ENCODE measurements at places on chromosomes 13 and 19.

DNA sequence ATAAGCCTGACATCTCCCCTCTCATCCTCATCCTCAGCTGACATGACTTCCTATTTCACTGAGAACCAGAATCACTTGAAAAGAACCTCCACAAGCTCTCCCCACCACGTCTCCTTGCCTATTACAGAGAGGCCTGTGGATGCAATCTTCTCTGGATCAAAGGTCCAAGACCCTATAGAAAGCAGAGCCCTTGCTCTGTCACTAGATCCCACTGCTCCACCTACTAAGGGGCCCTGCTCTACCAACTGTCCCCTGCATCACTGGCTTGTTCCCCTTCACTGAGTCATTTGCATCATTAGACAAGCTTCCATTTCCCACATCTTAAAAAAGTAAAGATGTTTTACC is 40.8 kb downstream of the RCBTB2 start:
- DNase-seq: no peak

- DNase-seq: no peak
Measured at GRCh38 chr13:97600458-97601075, 166.6 kb downstream of the RAP2A start.

DNA sequence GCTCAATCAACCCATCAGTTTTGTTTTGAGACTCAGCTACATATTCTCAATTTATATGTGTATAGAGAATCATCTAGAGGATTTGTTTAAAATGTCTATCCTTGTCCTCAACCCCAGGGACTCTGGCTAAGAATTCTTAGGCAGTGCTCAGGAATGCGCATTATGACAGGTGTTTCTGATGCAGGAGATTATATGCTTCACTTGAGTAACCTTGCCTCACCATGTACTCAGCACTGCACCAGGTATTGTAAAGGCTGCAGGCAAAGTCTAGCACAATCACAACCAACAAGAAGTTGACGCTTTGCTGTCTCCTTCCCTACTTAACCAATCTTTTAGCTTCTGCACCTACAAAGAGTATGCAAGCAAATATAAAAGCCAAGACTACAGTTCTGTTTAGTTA is 79.6 kb downstream of the LACC1 start:
- no peak for DNase-seq

GRCh38 chr13:52010890-52011631 is at the start of gene ATP7B:
ATP7B (minus strand) TSS chr13:52011450; CDS start chr13:52011337, 113 bp downstream.
- DNase-seq: no peak

DNA sequence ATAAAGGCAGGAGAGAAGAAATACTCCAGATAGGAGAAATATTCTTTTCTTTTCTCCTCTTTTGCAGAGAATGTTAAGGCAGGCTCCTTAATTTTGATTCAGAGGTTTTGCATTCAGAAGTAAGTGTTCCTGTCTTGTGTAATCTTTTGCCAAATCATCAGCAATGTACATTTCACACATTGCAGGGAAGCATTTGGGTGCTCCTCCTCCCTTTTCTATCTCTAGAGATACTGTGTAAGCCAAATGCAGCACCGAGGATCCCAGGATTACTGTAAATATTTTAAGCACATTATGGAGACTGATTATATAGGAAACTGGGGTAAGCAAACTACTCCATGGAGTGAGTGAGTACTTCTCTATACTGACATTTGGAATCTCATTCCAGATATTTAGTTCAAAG is 7.2 kb downstream of the ATP8A2 start:
- DNase-seq: no peak

DNA sequence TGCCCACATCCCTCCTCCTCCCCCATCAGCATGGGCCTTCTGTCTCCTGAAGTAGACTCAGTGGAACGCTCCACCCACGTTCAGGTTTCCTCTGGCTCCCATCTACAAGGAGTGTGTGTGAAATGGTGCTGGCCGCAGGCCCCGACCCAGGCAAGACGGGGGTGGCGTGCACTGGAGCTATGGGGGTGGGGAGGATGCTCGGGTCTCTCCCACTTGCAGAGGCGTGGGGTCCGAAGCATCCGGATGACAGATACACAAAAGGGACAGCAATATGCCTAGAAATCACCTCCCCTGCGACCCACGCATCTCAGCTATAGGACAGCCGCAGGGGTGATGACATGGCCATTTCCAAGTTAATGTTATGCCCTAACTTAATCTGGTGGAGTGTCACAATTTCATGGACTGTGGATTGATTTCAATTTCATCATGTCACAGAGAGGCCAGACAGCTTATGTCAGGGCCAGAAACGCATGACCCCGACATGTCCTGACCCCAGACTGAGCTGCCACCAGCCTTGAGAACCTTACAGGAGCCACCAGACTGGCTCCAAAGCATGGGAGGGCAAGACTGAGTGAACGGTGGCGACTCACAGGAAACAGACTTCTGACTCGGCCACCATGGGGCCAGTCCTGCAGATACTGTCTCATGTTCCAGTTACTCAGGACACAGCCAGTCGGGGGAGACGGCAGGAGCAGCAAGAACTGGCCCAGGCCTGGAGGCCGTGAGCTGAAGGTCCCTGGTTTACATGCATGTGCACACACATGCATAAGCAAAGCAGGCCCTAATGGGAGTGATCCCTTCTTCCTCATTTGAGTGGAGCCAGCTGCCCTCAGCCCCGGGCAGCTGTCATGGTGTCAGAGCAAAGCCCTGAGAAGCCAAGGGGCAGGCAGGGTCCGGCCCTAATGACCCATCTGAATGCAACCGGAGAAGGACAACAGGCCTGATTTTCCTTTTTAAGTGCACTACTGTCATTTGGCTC is 82.2 kb downstream of the SLC7A1 start:
- DNase-seq: no peak

GRCh38 chr13:46593398-46593797 is 40.4 kb downstream of the LRCH1 start:
- DNase-seq: no peak

- DNase-seq: no peak
Measured at GRCh38 chr19:54434873-54435214, 14.2 kb upstream of the LENG8 start.

DNA sequence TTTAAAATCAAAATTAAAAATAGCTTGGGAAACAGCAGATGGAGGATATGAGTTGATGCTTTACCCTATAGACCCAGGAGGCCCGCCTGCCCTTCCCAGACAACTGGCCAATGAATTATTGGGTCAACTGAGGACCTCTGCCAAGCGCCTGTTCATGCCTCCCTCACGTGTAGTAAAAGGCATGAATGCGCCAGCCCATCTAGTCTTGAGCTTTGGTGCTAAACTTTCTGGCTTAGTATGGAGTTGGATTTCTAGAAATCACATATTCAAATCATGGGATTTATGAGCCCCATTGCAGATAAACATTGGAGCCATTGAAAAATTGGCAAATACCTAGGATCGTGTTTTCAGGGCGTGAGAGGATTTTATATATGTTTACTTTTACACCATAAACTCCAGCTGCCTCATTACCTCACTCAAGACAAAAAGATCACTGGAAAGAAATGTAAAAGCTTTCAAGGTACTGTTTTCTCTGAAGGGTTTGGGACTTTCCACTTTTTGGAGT is 47.1 kb downstream of the COL4A2 start:
- no peak for DNase-seq

DNA sequence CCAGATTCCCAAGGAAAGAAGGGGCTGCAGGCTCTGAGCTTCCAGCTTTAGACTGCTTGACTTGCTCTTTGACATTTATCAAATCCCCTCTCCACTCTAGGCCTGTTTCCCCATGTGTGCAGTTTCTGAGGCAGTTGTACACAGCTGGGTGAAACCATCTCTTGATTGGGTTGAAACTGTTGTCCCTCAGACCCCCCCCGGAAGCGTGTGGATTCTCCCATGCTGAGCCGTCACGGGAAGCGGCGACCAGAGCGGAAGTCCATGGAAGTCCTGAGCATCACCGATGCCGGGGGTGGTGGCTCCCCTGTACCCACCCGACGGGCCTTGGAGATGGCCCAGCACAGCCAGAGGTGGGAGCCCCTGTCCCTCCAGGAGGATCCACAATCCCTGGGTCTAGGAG is 19.7 kb downstream of the BRSK1 start:
- DNase-seq: no peak

DNA sequence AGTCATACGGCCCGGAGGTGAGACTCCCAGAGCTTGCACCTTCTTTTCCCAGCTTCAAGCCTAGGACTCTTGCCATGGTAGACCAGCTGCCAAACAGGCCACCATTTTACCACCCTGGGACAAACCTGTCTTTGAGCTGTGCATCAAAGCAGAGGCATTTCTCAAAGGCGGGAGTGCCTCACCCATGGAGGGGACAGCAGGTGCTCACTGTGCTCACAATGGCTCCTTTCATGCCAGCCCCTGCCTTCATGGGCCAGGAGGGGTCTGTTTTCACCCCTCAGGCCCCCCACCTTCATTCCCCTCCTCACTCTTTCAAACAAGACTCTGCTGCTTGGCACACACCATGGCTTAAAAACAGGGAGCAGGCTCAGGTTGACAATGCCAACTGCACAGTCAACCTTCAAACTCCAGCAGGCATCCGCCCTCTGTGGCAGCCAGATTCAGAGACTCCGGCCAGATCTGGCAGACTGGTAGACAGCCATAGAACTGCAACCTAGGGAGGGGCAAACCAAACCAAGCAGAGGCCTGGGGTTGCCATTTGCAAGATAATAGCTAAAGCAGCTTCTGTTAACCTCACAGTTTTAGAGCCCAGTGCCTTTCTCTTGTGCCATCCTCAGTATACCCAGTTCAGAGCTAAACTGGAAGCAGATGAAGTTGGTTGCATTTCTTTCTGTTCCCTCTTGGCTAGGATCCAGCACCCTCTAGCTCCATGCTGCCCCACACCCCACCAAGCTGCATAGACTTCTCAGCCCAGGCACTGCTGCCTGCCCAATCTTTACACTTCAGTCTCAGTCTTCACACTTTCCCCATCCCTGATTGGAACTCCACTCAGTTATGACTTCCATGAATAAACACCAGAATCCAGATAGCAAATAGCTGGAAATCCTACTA is 93.9 kb upstream of the SPATA13 start:
- no peak for DNase-seq

DNA sequence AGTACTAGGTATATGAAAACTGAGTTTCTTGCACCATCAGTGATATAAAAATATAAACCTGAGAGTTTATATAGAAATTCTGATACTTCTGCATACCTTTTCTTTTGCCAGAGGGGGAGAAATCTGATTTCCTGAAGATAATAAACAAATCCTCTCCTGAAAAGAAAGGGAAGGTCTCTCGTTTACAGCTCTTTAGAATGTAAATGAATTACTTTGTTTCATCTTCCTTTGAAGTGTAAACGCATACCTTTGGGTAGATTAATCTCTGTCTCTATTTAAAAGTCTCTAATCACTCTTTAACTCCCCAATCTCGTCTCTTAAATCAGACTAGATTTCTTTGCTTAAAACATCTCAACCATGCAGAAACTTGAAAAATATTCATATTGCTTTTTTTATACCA is 1092.9 kb downstream of the SLITRK5 start:
- DNase-seq: no peak
